Anterior cingulate cortex (tissue), 58 donors: ENCODE measurements at places on chromosomes 2 and 18.

DNA sequence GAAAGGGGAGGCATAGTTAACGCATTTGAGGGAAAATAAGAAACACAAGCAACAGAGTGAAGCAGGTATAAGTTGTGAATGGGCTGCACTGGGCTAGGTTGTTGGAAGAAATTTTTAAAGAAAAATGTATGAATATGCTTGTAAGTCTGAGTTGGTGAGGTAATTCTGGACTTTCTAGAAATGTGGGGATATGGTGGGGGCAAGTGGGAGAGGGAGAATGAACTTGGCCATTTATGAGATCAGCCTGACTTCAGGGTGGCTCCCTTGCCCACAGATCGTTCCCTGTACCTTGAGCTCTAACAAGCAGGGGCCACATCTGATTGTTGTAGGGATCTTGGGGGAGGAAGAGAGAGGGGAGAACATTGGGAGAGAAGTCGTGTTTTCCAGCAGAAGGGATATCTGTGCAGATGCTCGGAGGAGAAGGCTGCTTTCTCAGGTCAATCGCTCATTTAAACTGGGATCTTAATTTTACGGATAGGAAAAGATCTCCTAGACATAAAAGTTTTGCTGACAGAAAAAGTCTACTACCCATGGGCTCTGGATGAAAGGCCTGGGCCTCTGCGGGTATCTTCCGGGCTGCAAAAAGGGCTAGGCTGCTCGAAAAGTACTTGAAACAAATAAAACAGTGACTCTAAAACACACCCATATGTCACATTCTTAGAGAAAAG is 42.5 kb upstream of the FZD5 start:
- no peak for DNase-seq

- no peak for DNase-seq
Observed at GRCh38 chr2:236986524-236987330, 99.0 kb upstream of the COPS8 start.

- no peak for DNase-seq
Observed at GRCh38 chr2:7045601-7046590, 128.7 kb downstream of the RNF144A start.

DNA sequence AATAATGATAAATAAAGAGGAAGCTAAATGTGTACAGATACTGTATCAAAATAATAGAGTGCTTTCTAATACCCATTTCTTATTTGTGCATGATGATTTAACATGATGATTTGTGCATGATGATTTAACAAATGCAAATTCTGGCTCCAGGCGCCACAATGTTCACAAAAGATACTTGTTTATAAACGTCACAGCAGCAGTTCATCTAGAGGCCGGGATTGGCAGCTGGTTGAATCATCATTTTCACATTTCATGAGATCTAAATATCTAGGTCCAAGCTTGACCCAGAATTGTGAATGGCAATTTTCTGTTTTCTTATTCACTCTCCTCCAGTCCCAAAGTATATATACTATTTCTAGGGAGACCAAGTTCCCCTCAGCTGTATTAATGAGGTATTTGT is 322.0 kb downstream of the SUCLG1 start:
- no peak for DNase-seq

- DNase-seq: no peak
Observed at GRCh38 chr2:98870516-98871158, 65.4 kb downstream of the CRACDL start.

GRCh38 chr2:50929661-50930060 is 102.3 kb downstream of the NRXN1 start:
- DNase-seq: peak; percentile 1

DNA sequence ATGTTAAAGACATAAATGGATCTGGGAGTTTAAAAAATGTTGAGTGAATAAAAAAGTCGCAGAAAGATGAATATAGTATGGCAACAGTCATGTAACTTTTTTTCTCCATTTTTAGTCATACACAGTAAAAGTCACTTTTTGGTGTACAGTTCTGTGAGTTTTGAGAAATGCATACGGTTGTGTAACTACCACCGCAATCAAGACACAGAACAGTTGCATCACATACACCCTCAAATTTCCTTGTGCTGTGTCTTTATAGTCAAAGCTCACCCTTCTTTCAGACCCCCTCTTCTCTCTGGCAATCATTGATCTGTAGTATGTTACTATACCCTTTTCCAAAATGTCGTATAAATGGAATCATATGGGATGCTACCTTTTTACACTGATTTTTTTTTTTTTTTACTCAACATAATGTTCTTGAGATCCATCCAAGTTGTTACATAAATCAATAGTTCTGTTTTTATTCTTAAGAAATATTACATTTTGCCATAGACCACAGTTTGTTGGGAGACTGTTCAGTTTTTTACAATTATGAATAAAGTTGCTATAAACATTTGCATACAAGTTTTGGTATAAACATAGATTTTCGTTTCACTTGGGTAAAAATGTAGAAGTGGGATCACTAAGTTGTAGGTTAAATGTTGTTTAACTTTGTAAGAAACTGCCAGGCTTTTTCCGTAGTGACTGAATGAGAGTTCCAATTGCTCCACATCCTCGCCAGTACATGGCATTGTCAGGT is 35.4 kb upstream of the AGFG1 start:
- DNase-seq: no peak

DNA sequence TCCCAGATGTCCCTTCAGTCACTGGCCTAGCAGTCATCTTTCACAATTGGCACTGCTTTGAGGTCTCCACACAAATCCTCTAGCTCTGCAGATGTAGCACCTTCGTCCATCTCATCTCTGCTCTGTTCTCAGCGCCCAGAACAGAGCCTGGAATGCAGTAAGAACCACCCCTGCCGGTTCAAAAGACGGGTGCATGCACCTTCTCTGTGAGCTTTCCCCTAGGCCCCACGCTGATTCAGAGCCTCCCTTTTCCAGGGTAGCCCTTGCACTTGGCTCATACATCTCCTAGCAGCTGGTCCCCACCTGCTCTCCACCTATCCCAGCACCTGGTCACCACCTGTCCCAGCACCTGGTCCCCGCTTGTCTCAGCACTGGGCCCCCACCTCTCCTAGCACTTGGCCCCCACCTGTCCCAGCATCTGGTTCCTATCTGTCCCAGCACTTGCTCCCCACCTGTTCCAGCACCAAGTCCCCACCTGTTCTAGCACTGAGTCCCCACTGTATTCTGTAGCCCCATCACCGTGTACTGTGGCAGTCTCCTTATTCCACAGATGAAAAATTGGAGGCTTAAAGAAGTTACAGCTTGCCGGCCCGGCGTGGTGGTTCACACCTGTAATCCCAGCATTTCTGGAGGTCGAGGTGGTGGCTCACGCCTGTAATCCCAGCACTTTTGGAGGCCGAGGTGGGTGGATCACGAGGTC is 4.7 kb upstream of the KCNF1 start:
- DNase-seq: no peak

DNA sequence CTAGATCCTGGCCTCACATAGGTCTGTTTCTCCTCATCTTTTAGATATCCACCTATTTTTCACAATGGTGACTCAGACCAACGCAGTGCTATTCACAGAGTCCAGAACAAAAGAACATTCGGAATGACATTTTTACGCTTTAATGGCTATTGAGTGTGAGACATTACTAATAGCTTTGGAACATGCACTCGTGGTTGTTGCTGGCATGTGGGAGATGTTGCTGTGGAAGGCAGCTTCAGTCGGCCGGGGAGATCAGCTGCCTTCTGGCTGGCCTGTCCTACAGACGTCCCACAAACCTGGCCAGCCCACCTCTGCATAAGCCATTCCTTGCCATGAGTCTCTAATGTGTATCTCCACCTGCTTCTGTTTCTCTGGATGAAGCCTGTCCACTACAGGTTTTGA is 3.4 kb downstream of the MBP start:
- no peak for DNase-seq

- DNase-seq: no peak
Observed at GRCh38 chr2:112718863-112719370, 1.9 kb upstream of the NT5DC4 start.

DNA sequence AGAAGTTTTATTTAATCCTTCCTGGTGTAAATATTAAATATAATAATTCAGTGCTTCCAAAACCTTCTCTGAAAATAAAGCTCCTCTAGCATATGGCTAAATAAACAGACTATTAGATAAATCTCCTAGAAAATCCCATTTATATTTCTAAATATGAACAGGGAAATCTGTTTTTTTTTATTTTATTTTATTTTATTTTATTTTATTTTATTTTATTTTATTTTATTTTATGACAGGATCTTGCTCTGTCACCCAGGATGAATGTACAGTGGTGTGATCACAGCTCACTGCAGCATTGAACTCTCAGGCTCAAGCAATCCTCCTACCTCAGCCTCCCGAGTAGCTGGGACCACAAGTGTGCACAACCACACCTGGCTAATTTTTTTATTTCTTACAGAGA is 673.5 kb downstream of the IRS1 start:
- no peak for DNase-seq

DNA sequence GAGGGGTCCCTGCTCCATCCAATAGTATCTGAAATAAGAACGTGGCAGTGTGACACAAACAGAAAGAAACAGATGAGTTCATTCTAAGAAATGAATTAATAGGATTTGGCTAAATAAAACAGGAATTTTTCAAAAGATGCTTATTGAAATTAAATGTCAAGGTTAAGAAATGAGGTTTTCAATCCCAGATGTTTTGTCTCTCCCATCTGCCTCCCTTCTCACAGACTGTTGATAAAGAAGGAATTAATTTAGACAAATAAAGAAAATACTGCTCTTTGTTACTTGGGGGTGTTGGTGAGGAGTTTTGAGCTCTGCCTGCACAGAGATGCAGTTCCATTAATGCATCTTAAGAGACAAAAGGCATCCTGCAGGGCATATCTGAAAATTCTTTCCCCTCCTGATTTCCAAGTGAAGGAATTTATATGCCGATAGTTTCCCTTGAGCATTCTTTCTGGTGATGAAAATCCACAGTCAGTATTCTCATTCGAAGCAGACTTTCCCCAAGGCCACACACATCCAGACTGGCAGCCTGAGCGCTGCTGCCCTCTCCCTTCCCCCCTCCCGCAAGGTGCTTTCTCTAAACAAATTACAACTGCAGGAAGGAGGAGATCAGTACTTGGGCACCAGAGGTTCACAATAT is 385.4 kb upstream of the RND3 start:
- DNase-seq: no peak

GRCh38 chr2:6011921-6012320 is 319.7 kb downstream of the SOX11 start:
- no peak for DNase-seq

DNA sequence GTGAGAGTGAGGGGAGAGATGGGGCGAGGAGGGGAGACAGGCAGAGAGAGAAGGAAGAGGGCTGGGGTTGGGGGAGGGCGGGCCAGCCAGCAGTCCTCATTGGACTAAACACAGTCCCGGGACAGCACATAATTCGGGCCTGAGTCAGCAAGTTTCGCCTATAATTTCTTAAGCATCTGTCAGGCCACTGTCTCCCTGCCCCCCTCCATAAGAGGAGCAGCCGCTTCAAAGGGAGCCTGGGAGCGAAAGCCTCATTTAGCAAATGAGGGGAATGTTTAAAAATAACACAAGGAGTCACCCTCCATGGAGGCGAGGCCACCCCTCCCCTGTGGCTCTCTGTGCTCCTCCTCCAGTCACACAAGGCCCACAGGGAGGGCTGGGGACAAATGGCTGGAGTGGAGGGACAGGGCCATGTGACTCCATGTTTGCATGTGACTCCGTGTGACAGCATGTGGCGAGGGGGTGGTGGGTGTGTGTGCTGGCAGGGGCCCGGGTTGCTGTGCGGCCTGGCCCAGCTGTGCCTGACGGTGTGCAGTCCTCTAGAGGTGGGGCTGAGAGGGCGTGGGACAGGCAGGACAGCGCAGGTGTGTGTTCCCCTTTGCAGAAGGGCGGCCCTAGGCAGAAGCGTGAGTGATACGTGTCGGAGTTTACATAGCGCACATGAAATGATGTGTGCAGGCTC is 162.4 kb downstream of the CELF4 start:
- peak; percentile 48 for DNase-seq

GRCh38 chr2:123976054-123976648 is 48.9 kb upstream of the CNTNAP5 start:
- no peak for DNase-seq

DNA sequence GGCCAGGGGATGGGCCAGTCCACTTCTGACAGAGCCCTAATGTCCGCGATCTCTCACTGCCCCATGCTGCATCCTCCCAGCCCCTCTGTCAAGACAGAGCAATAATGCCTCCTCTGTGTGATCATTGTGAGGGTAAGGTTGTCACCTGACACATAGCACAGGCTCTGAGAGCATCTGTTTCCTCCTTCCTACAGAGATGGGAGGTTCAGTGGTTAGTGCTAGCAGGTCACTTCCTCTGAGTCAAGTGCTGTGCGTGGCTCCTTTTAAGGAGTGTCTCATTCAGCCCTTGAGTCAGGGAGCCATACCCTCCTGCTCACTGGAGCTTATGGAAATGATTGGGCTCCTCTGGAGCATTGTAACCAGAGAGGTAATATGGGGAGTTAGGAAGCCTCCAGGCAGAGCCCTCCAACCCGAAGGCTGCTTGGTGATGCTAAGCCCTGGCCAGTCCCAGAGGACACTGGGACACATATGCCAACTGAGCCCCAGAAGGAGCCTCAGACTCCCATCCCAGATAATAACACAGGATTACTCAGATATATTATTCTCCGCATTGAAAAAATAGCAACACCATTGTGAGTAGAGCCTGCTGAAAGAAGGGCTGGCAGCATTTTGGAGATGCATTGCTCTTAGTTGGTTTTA is 189.0 kb downstream of the GALNT1 start:
- no peak for DNase-seq

DNA sequence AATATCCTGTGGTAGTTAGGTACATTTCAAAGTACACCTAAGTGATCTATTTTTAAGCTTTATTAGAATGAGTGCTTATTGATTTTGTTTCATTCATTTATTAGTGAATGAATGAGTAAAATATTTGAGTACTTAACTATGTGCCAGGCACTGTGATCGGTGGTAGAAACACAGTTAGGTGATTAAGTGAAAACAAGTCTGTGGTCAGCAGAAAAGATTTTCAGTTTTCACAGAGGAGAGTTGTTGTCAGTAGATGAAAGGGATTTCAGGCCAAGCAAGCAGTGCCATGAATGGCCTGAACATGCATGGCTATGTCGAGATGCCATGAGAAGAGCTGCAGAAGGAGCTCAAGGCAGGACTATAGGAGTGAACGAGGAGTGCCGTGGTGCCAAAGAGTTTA is 85.9 kb downstream of the SPTBN1 start:
- DNase-seq: no peak

- no peak for DNase-seq
Observed at GRCh38 chr2:8575834-8576423, 105.9 kb upstream of the ID2 start.

DNA sequence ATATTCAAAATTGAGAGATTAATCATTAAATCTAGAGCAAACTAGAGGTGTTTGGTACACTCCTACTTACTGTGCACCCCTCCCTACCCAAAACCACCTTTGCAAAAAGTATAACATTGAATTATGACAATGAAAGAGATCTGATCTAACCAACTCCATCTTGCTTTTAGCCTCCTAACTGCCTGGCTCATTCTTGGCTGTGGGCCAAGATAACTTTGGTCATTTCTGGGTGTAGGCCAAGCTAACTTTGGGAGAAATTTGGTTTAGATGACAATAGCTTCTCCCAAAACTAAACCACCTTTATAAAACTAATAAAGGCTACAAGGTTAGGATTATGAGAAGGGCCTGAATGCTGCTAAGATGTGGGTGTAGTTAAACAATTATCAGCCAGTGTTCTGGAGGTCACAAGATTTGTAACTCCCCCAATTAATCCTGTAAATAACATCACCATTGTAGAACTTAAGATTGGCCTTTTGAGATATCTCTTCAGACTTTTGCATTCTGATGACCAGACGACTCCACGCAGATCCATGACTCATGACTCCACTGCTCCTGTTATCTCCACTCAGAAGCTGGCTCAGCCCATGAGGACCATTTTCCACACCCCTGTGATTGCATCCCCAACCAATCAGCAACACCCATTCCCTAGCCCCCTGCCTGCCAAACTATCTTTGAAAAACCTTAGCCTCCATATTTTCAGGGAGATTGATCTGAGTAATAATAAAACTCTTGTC is 160.2 kb downstream of the FBXO15 start:
- DNase-seq: no peak
